GM23338 (cell line): ENCODE measurements at places on chromosomes 13 and 19. TPM values are rescaled to one million over a fixed set of nuclear protein-coding genes. Genes with fewer than 3 reads are reported as not detected.

SHC2 gene
- 2.9 and 4.6 TPM in 2 replicates for total RNA-seq

ATP1A3 gene
- total RNA-seq = 33.1 and 37.3 TPM in 2 replicates

ZNF578 gene
- total RNA-seq = 11.9 and 23.9 TPM in 2 replicates

AMH gene
- 2.6 and 6.8 TPM in 2 replicates for total RNA-seq

TNFSF13B gene
- total RNA-seq = 0.10 TPM in 1 of 2 replicates, not detected in the other

TMEM147 gene
- 164 and 170 TPM in 2 replicates for total RNA-seq

RAB3A gene
- total RNA-seq = 9.7 and 11.6 TPM in 2 replicates

KLK2 gene
- total RNA-seq = 0.69 TPM in 1 of 2 replicates, not detected in the other

KLK8 gene
- total RNA-seq = 4.6 and 4.9 TPM in 2 replicates

GPR12 gene
- not detected in 2 replicates for total RNA-seq

- no peak overlapping the region for H3K4me3 ChIP-seq
- no peaks in the 10 kb centered on the region for H3K27me3 ChIP-seq
- H3K27ac ChIP-seq = no peak overlapping the region
- H3K36me3 ChIP-seq = peaks cover 8% of the 10 kb centered on the region
Observed at GRCh38 chr13:45492538-45492937, 27.8 kb downstream of the COG3 start.

DNA sequence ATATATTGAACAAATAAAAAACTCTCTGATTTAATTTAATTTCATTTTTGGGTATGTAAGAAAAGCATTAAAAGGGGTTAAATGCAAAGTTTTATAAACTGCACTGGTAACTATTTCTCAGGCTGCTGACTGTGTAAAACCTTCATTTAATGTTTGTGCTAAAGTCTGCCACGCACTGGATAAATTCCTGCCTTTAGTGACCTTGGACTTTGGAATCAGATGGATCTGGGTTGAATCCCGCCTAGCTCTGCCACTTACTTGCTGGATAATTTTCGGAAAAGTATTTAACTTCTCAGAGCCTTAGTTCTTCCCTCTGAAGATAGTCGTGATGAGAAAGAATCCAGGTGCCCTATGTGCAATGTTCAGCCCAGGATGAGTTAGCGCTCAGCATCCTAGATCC, 58.6 kb downstream of the RASL11A start:
- no peaks in the 10 kb centered on the region for H3K36me3 ChIP-seq
- DNase-seq = no peak
- no peaks in the 10 kb centered on the region for H3K27me3 ChIP-seq
- no peak overlapping the region for H3K27ac ChIP-seq

DNA sequence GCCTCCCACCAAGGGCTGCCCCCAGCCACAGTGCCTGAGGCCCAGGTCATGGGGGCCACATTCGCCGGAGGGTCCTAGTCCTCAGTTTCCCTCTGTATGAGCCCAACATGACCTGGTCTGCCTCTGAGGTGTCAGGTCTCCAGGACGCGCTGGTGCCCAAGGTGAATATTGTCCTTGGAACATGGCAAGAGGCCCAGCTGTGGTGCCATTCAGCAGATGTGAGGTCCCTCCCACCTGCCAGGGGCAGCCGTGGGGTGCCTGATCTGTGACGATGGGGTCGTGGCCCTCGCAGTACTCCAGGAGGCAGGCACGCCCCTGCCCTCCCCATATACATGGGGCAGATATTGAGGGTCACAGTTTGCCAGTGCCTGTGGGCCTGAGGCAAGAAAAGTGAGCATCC, 151.9 kb downstream of the KDM4B start:
- H3K4me3 ChIP-seq = no peak overlapping the region
- peaks cover 15% of the 10 kb centered on the region for H3K4me1 ChIP-seq
- no peaks in the 10 kb centered on the region for H3K27me3 ChIP-seq
- H3K27ac ChIP-seq = peak overlapping the region; percentile 59; the same call in 1 of the 2 replicates
- no peak for DNase-seq

DNA sequence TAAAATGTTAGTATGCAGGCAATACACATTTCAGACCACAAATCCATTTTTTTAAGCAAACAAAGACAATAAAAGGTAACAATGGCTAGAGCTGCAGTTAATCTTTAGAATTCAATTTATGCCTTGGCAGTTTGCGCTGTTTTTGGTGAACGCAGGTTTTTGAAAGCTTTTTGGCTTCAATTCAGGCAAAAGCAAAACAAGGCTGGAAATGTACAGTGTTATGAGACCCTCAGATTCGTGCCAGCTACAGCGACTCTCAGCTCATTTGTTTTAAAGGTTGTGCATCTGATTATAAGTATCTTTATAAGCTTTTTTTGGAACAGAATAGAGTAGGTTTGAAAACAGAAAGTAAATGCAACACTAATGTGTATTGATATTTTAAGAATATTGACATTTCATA, 63.6 kb upstream of the SOX1 start:
- no peaks in the 10 kb centered on the region for H3K4me1 ChIP-seq
- H3K4me3 ChIP-seq = no peak overlapping the region
- DNase-seq = no peak
- H3K27me3 ChIP-seq = peaks cover 41% of the 10 kb centered on the region

DNA sequence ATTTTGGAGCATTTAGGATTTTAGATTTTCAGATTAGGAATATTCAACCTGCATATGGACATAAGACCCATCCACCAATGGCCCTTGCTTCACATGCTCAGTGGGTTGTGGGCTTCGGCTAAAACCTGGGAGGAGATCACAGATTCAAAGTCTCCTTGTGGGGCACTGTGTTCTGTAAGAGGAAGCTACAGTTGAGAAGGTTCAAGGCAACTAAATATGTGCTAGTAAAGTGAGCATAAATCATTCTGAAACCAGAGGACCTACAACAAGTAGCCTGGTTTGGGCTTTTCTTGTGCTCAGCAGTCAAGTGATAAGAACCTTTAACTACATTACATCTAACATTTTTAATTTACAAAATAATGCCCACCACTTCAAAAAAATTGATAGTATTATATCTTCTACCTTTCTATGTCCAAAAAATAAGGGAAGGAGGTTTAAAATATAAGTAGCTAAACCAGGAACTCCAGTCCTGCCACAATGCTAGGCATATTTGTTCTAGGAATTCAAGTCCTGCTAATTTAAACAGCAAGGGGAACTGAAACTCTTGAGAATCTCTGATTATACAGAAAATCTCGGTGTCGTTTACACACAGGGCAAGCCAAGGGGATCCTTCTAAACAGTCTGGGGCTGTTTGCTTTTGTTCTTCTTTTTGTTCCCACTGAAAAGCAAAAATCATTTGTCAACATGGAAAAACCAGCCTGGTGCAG, 36.6 kb downstream of the FOXO1 start:
- peak overlapping the region; percentile 51; the same call in 1 of the 2 replicates for H3K27ac ChIP-seq
- H3K27me3 ChIP-seq = no peaks in the 10 kb centered on the region
- peaks cover 61% of the 10 kb centered on the region for H3K4me1 ChIP-seq
- H3K4me3 ChIP-seq = no peak overlapping the region

DNA sequence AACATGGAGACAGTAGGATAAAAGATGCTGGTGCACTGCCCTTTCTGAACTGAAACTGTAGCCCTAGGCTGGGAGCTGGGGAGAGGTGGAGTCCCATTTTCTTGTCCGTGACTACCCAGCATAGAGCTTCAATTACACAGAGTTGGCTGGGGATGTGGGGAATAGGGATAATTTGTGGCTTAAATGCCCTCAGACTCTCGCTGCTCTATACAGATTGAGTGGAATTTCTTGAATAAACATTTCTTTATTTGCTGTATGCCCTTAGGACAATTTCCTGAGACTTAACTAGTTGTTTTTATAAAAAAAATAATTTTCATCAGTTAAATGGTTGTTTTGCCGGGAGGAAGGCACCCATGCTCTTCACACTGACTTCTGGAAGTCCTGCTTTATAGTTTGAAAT, 7.2 kb downstream of the IGFL2 start:
- no peaks in the 10 kb centered on the region for H3K27me3 ChIP-seq
- no peaks in the 10 kb centered on the region for H3K36me3 ChIP-seq
- H3K4me3 ChIP-seq = no peak overlapping the region
- DNase-seq = no peak
- no peaks in the 10 kb centered on the region for H3K4me1 ChIP-seq
- no peak overlapping the region for H3K27ac ChIP-seq

DNA sequence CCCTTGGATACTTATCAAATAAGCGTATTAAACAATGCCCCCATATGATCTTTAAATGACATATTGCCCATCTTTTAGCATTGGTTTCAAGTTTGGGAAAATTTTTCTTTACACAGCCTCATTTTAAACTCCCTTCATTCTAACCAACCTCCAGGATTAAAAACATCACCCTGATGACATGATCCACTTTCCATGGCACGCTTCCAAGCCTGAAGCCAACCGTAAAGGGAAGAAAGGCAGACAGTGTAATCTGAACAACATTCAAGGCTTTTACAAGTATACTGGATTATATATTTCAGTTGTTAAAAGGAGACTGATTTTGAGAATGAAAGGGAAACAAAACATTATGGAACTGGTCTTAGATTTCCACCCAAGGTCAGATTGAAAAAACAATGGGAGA, 1721.9 kb downstream of the OLFM4 start:
- H3K36me3 ChIP-seq = no peaks in the 10 kb centered on the region
- no peaks in the 10 kb centered on the region for H3K27me3 ChIP-seq
- no peak overlapping the region for H3K27ac ChIP-seq
- H3K4me1 ChIP-seq = no peaks in the 10 kb centered on the region
- H3K4me3 ChIP-seq = no peak overlapping the region
- DNase-seq = no peak

- no peak overlapping the region for H3K27ac ChIP-seq
- H3K36me3 ChIP-seq = no peaks in the 10 kb centered on the region
- no peak for DNase-seq
- no peak overlapping the region for H3K4me3 ChIP-seq
- no peaks in the 10 kb centered on the region for H3K27me3 ChIP-seq
Observed at GRCh38 chr13:96200810-96201209, 110.9 kb downstream of the HS6ST3 start.

- H3K4me3 ChIP-seq = no peak overlapping the region
- H3K36me3 ChIP-seq = no peaks in the 10 kb centered on the region
- no peaks in the 10 kb centered on the region for H3K4me1 ChIP-seq
- H3K27ac ChIP-seq = no peak overlapping the region
- no peaks in the 10 kb centered on the region for H3K27me3 ChIP-seq
- no peak for DNase-seq
Observed at GRCh38 chr19:31018936-31019335, 330.3 kb downstream of the TSHZ3 start.

- H3K27me3 ChIP-seq = no peaks in the 10 kb centered on the region
- H3K36me3 ChIP-seq = no peaks in the 10 kb centered on the region
- no peak overlapping the region for H3K4me3 ChIP-seq
- peak overlapping the region; percentile 50; the same call in 1 of the 2 replicates for H3K27ac ChIP-seq
- peaks cover 18% of the 10 kb centered on the region for H3K4me1 ChIP-seq
Observed at GRCh38 chr13:57682128-57682716, 50.7 kb downstream of the PCDH17 start.

DNA sequence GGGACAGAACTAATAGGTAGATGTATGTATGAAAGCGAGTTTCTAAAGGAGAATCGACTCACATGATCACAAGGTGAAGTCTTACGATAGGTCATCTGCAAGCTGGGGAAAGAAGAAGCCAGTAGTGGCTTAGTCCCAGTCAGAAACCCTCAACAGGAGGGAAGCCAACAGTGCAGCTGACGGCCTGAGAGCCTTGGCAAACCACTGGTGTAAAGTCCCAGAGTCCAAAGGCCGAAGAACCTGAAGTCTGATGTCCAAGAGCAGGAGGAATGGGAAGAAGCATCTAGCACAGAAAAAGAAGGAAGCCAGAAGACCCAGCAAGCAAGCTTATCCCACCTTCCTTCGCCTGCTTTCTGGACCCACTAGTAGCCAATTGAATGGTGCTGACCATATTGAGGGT, 507.6 kb upstream of the ARGLU1 start:
- no peaks in the 10 kb centered on the region for H3K36me3 ChIP-seq
- no peaks in the 10 kb centered on the region for H3K27me3 ChIP-seq
- no peak for DNase-seq
- no peaks in the 10 kb centered on the region for H3K4me1 ChIP-seq
- no peak overlapping the region for H3K27ac ChIP-seq

- H3K4me3 ChIP-seq = no peak overlapping the region
- H3K27me3 ChIP-seq = no peaks in the 10 kb centered on the region
- no peaks in the 10 kb centered on the region for H3K4me1 ChIP-seq
- no peaks in the 10 kb centered on the region for H3K36me3 ChIP-seq
Observed at GRCh38 chr19:28417361-28417760, 795.6 kb downstream of the UQCRFS1 start.

DNA sequence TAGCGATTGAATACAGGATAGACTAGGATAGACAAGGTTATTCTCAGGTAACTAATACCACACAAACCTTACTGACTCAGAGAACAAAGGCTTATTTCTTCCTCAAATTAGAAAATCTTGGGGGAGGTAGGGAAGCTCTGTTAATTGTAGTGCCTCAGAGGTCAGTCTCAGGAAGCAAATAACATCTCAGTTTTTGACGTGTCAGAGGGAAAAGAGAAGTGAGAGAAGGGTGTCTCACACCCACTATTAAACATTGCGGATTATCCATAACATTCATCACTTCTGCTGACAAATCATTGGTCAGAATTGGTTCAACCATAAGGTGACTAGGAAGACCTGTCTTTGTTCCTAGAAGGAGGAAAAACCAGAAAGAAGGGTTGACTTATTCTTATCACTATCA, 579.4 kb upstream of the MIR17HG start:
- H3K4me3 ChIP-seq = no peak overlapping the region
- no peak overlapping the region for H3K27ac ChIP-seq
- H3K27me3 ChIP-seq = no peaks in the 10 kb centered on the region

GRCh38 chr19:10510301-10510802, 6.9 kb downstream of the S1PR5 start:
- H3K27ac ChIP-seq = no peak overlapping the region
- 0 out of 2 replicates have a peak, but pooled peaks cover 4% of the 10 kb centered on the region for H3K4me1 ChIP-seq
- peaks cover 35% of the 10 kb centered on the region for H3K27me3 ChIP-seq
- DNase-seq = peak; percentile 86
- H3K4me3 ChIP-seq = peak overlapping the region; percentile 35; the same call in 1 of the 2 replicates
- H3K36me3 ChIP-seq = no peaks in the 10 kb centered on the region

DNA sequence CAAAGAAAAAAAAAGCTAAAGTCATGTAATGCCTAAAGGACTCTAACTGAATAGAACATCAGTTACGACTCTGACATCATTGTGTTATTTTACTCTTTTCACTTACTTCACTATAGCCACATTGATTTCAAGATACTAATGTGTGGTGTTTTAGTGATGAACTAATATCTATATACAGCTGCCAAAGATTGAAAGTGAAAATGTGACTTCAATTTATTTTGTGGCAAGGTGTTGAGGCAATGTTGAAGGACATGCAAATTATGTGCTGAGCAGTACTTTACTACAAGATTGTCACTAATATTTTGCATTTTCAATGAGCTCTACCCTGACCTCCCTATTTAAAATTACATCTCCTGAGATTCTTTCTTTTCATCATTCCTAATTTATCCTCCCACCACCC, 1911.9 kb upstream of the PCDH20 start:
- no peak overlapping the region for H3K4me3 ChIP-seq
- H3K27me3 ChIP-seq = no peaks in the 10 kb centered on the region
- no peaks in the 10 kb centered on the region for H3K4me1 ChIP-seq
- no peak overlapping the region for H3K27ac ChIP-seq

- DNase-seq = peak; percentile 44
- H3K27ac ChIP-seq = no peak overlapping the region
- H3K4me3 ChIP-seq = no peak overlapping the region
Observed at GRCh38 chr13:97124915-97125809, 97.0 kb upstream of the MBNL2 start.

DNA sequence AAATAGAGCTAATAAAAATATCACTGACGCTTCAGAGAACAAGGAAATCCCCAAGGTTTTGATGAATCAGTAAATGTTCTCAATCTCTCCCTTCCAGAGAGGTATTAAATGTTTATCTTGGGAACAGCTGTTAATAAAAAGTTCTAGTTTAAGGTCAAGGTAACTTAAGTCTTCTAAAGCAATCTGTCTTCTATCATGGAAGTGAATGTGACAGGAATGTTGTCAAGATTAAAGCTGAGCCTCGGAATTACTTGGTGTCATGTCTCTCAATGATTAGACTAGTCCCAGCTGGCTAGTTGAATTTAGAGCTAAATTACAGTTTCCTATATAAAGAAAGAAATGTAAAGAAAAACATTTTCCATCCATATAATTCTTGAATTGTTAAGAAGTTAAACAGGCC, 23.4 kb downstream of the ESD start:
- H3K4me3 ChIP-seq = no peak overlapping the region
- no peaks in the 10 kb centered on the region for H3K4me1 ChIP-seq
- no peaks in the 10 kb centered on the region for H3K27me3 ChIP-seq
- no peak overlapping the region for H3K27ac ChIP-seq
